Hepatocyte (in vitro differentiated cells): ENCODE measurements at places on chromosomes 6 and 20. TPM values are rescaled to one million over a fixed set of nuclear protein-coding genes. Genes with fewer than 3 reads are reported as not detected.
A peak's percentile ranks its signal among the peaks of the same experiment; 100 is the strongest.

KIF13A gene
- total RNA-seq, result 27.9 TPM in 2 replicates

NKX2-2 gene
- total RNA-seq, result 0.33 TPM in 1 of 2 replicates, not detected in the other

EYA4 gene
- 1.8 and 1.9 TPM in 2 replicates for total RNA-seq

- DNase-seq, result no peak
Measured at GRCh38 chr6:113181164-113181563, 676.0 kb upstream of the MARCKS start.

DNA sequence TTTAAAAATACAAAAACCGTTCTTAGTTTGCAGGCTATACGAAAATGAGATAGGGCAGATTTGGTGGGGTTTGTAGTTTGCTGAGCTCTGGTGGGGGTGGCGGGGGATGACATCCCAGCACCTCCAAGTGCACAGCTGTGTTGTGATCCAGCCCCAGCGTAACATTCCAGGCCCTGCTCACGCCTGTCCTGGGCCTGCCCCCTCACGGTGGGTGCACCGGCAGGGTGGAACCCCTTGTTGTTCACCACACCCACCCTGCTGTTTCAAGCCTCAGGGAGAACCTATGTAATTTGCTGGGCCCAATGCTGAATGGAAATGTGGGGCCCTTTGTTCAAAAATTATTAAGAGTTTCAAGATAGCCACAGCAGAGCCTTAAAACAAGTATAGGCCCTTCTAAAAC, 25.0 kb downstream of the ARMC2 start:
- DNase-seq, result no peak

DNA sequence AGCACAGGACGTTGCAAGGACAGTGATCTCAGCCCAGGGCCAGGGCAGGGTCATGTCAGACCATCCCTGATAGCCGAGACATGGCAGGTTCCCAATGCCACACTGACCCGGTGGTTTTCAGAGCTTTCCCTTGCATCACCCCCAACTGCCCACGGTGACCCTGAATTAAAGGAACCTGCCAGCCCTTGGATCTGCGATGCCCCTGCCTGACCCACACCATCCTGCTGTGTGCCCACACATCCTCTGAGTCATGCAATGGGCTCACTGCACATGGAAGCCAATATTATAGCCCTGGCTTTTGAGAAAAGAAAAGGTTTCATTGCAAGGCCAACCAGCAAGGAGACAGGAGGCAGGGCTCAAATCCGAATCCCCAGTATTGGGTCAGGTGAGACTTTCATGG, 132.6 kb upstream of the CST7 start:
- no peak for DNase-seq

GRCh38 chr6:113397236-113397635, 459.9 kb upstream of the MARCKS start:
- DNase-seq, result no peak

DNA sequence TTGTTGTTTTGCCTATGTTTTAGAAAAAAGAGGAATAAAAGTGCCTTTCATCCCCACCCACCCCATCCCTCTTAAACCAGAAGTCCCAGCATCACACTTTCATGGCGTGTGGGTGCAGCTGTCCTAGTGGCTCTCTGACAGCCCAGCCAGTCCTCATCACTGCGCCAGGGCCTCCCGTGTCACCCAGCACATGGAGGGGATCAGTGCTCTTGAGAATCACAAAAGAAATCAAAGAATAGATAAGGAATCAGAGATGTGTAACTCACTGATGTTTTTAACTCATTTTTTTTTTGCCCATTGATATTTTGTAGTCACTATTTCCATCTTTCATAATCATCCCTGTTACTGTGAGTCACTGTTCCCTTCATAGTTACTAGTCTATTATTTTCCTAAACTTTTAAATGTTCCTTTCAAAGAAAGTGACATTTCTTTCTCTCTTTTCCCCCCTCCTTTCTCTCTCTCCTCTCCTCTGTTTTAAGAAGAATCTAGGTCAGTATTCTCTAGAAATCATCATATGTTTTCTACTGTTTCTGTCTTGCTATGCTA, 78.6 kb downstream of the AIG1 start:
- DNase-seq, result no peak

DNA sequence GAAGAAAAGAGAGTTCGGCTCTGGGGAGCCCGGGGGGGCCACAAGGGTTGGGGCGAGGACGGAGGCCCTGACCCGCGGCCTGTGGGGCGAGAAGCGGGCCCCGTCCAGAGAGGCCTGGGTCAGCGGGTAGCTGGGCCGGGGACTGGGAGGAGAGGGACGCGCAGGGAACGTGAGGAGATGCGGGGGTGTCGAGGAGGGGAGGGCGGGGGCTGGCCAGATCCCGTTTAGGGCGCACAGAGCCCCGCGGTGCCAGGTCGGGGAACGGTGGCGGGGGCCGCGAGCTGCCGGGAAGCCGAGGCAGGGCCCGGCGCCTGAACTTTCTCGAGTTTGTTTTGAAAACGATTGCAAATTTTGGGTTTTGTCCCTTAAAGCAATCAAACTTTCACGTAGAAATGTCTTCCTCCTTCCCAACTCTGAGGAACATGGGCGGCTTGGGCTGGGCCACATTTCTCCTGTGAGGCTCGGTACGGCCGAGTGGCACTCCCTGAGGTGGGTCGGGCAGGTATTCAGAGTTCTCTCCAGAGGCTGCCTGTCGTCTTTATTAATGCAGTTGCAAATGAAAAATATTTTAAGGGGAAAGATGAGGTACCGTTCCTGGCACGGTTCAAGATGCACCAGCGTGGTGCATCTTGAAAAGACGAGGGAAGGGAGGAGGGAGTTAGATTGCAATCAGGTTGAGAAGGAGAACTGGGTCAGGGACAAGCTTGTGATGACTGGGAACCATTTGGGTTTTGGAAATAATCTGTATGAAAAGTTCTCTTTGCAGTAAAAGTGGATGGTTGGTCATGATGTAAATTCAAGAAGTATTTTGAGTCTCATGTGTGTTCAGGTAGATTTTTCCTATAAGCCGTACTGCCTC, 972 bp downstream of the RNF8 start:
- peak; percentile 58 for DNase-seq

DNA sequence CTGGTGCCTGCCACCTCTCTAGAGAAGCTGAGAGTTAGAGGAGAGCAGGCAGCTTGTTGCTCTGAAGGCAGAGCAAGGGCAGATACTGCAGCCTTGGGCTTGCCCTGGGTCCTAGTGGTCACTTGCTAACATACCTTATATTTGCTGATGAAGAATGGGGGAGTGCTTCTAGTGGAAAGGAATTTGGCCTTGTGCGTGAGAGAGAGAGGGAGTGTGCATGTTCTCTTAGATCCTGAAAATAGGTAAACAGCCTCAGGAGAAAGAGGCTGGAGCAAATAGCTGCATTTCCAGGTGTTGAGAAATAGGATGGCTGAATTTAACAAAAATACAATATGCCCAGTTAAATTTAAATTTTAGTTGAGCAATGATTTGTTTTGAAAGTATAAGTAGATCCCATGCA, 724.5 kb upstream of the FLRT3 start:
- peak; percentile 49 for DNase-seq

- DNase-seq, result no peak
Measured at GRCh38 chr6:63058601-63059000, 152.7 kb upstream of the FKBP1C start.

DNA sequence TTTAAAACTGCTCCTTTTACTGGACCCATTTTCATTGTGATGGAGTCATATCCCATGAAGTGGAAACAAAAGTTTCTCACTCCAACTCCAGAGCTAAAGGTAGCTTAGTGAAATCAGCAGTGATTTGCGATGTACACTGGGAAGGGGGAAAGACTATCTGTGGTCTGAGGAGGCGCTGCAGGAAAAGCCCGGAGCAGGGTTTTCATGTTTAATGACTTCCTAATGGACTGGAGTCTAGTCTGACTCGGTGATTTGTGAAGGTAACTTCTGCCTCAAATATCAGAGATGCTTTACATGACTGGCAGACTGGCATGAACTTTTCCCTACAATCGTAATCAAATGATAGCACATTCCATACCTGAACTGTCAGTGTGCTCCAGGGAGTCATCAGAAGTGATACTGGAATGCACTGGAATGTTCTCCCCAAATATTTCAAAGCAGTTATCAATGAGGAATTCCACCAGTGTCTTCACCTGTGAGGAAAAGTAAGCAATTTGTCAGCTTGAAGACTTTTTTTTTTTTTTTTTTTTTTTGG, 7.0 kb downstream of the TAGAP start:
- DNase-seq, result no peak

GRCh38 chr6:36546308-36546919, 865 bp downstream of the STK38 start:
- DNase-seq, result peak; percentile 33

DNA sequence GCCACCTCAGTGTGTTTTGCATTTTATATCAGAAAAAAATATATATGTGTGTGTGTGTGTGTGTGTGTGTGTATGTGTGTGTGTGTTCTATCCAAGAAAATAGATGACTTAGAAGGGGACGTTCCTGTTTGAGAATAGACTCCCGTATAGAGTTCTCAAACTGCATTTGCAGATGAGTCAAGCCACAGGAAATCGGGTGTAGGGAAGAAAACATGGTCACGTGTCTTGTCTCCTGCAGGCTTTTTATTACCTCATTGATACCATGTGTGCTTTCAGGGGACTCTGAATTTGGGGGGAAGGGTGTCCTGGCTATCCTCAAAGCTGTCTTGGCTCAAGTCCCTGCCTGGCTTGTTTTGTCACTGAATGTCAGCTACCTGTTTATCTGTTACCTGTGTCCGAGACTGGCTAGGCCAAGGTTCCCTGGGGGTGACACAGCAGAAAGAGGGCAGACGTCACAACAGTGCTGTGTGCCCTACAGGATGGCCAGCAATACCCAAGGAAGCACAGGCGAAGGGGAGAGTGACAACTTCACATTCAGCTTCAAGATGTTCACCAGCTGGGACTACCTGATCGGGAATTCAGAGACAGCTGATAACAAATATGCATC, 55.7 kb upstream of the NOP56 start:
- no peak for DNase-seq

DNA sequence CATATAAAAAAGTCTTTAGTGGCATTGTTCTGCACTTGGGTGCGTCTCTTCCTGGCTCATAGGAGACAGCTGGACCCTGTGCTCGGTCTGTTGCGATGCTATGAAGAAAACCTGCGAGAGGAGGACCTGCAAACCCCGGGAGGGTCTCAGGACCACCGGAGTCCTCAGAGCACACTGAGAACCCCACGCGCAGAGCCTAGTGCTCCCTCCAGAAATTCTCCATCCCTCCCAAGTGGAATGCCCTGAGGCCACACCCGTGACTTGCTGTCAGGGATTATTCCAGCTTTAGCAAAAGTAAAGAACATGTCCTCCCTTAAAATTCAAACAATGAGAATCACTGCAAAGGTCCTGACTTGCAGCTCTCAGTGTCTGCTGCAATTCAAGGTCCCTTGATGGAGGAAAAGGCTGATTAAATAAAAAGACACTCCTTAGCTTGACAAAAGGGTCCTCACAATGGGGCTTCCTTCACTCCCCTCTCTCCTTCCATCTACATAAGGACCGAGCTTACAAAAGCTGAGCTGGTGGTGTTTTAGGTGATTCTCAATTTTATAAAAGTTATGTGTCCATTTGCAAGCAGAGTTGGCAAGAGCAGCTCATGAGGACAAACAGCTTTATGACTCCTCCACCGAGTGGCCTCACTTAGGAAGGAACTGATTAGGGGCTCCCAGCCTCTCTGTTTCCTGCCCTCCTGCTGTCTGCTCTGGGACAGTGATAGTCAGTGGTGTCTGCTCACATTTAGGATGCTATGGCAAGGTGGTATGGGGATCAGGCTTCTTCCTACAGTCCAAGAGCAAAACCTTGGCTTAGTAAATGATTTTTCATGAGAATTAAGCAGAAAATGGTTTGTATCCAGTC, 97.0 kb downstream of the RAMACL start:
- DNase-seq, result no peak

DNA sequence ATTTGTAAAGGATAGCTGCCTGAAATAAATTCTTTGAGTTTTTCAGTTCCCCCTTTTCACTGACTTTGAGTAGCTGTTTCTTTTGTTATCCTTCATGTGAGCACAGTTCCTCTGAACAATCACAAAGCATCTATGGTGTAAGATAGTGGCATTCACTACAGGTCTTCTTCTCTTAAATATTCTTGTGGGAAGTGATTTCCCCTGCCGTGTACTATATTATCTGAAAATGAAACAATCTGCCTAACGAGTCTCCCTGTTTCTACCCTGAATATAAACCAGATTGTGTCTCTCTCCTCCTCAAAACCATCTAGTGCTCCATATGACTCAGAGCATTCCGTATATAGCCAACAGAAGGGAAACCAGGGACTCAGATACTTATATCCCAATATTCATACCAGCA, 380.1 kb upstream of the SOX4 start:
- no peak for DNase-seq

GRCh38 chr20:53814060-53814459, 220.4 kb upstream of the ZNF217 start:
- no peak for DNase-seq

GRCh38 chr20:58048096-58048702, 180.3 kb downstream of the ANKRD60 start:
- peak; percentile 75 for DNase-seq
